ENCODE measurements at places on chromosomes 5 and 9.
A peak's percentile ranks its signal among the peaks of the same experiment; 100 is the strongest.

GRCh38 chr9:29773676-29774075 lies 2200.4 kb upstream of the C9orf72 start:
- DNase-seq = no peak

DNA sequence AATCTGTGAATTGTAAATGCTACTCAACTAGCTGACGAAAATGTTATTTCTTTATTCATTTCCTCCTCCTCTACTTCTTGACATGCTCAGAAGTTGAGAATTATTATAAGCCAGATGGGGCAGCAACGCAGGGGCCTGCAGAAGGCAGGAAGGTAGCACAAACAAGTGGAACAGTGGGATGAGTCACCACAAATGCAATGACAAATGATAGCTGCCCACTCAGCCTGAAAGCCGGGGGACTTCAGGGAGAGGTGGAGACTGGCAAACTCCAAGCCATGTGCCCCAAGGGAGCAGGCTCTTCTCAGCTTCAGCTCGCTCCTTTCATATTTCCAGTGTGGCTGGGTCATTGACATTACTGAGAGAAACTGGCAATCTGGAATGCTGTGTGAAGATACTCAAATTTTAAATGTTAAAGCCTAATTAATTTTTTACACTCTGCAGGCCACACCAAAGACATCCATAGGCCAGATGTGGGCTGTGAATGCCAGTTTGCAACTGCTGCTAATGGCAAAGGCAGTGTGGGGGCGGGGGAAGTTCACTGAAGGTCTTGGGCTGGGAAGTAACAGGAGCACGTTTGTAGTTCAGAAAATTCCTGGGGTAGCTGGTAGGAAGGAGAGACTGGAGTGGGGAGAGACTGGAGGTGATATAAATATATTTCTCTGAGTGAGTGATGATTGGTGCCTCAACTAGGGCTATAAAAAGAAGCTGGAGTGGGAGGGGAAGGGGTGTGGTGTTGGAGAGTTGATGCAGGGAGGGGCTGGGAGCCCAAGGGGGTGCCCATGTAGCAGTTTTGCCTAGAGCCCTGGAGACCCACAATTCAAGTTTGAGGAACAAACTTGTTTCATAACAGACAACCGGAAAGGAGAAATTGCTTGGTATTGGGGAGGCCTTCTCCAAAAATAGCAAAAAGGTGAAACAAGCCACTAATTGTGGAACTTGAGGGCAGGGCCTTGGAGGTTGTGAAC lies 20.8 kb upstream of the ADRB2 start:
- no peak for DNase-seq

GRCh38 chr5:144276034-144276822 lies 105.6 kb downstream of the KCTD16 start:
- DNase-seq = no peak

DNA sequence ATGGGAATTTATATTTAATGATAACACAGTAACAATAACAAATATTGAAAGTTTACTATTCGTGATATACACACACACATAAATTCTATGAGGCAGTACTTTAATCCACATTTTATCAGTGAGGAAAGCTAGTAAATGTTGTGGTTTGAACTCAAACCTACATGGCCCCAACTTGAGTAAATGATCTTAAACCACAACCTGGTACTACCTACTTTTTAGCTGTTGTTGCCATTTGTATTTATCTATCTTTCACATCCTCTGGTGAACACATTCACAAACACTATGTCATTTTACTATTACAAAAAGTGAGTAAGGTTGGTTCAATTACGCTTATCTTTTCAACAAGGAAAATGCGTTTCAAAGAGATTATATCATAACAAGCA lies 186.1 kb downstream of the SMC2 start:
- DNase-seq = no peak

- DNase-seq = no peak
Measured at GRCh38 chr5:139812836-139813805, 17.5 kb downstream of the PSD2 start.

GRCh38 chr9:135357863-135358551 lies 121.6 kb upstream of the PPP1R26 start:
- no peak for DNase-seq

DNA sequence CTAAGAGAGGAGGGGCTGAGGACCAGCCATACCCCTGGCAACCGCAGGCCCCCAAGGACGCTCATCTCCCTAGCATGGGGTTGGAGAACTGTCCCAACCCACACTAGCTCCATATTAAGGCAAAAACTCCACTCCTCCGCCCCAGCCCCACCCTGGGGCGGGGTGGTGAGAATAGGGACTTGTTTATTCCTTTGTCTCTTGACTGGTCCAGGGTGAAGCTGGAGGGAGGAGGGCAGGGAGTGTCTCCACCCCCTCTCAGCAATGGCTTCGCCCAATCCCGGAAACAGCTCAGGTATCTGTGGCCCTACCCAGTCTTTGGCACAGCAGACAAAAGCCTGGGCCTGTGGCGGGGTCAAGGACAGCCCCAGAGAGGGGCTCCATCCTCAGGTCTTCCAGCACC lies 16.9 kb downstream of the PRRX2 start:
- no peak for DNase-seq

GRCh38 chr5:39726467-39726866 lies 301.7 kb upstream of the DAB2 start:
- DNase-seq = no peak

DNA sequence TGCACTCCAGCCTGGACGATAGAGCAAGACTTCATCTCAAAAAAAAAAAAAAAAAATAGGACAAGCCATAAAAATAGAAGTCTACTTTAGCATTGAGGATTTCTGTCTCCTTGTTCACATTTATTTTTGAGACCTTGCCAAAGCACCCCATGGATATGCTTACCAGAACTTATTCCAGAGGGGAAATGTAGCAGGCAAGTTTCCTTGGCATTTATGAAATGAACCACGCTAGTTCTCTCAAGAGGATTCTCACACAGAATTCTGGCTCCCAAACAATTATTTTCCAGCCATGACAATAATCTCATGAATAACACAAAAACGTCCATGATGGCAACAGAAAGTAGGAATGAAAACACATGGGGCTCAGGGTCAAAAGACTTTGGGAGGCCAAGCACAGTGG lies 23.4 kb upstream of the GPX8 start:
- no peak for DNase-seq

GRCh38 chr9:96453625-96454024 lies 3.7 kb downstream of the HABP4 start:
- DNase-seq = peak; percentile 3

- no peak for DNase-seq
Measured at GRCh38 chr9:25224309-25224708, 453.9 kb downstream of the TUSC1 start.

- DNase-seq = no peak
Measured at GRCh38 chr9:19201899-19202891, 28.3 kb upstream of the DENND4C start.

- no peak for DNase-seq
Measured at GRCh38 chr9:37212435-37212834, 92.1 kb downstream of the ZCCHC7 start.

GRCh38 chr5:1068895-1069719 lies 42.8 kb downstream of the SLC12A7 start:
- no peak for DNase-seq

- no peak for DNase-seq
Measured at GRCh38 chr5:107619781-107620180, 51.0 kb downstream of the EFNA5 start.

- DNase-seq = no peak
Measured at GRCh38 chr5:7420510-7421280, 24.8 kb downstream of the ADCY2 start.

DNA sequence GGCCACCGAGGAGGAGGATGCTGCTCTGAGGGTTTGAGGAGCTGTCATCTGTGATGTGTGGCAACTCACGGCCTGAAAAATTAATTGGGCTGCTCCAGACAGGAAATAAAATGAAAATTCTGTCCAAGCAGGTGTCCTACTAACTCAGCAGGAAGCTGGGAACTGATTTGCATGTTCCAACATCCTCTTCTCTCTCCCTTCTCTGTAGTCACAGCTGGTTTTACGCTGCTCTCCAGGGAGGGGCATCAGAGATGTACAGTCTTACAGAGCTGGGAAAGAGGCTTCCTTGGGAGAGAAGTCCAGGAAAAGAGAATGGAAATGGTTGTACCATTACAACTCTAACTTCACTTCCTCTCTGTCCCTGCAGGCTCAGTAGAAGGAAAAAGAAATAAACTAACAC lies 24.2 kb upstream of the SIL1 start:
- DNase-seq = no peak

DNA sequence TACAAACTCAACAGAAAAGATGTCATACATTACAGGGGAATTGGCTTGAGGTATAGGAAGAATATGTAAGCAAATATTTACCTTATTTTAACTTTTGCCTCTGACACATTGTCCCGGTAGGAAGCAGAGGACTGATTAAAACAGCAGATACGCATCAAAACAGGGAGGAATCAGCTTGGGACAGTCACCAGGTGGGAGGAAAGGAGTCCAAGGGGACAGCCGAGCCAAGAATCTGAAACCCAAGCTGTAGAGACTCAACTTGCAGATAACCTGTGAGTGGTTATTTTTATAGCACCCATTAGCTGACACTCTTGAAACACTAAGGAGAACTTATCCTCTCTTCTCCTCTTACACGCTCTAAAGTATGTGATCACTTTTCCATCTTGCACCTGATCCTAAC lies 22.3 kb downstream of the PDZD2 start:
- no peak for DNase-seq

DNA sequence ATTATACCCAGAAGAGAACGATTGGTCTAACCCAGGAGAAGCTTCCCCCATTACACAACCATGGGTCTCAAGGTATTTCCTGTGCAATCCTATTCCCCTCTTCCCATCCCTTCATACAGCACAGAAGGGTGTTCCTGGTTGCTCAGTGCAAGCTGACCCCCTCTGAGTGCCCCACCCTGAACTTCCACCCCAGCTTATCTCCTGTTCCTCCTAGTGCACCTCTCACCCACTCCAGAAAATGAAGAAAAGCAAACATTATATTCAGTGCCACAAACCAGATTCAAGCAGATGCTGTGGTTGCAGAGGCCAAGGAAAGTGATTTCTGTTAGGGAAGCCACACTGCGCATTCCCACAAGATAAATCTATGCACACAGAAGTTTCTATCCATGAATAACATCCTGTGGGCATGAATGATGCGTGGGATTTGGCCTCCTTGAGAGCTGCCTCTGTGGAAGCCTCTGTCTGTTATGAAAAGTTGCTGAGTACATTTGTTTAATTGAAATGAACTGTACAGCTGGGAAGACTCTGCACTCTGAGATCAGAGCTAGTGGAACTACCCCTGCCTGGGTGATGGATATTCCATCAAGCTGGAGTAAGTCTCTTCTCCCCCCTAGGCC lies 2.2 kb upstream of the OR2S2 start:
- no peak for DNase-seq

DNA sequence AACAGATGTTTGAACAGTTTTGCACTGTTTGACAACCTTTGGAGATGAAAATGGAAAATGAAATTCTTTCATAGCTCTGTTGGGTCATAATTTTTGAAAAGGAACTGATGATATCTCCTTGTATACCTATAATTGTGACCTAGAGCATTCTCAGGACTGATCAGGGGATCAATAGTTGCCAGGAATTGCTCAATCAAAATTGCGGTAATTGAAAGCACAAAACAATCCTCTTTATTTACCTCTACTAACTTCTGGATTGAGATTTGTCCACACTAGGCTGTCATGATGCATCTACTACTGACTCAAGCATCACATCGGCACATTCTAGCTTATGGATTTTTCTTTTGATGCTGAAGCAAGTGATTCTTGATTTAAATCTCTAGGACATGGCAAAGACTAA lies 4.1 kb upstream of the CNTLN start:
- no peak for DNase-seq

DNA sequence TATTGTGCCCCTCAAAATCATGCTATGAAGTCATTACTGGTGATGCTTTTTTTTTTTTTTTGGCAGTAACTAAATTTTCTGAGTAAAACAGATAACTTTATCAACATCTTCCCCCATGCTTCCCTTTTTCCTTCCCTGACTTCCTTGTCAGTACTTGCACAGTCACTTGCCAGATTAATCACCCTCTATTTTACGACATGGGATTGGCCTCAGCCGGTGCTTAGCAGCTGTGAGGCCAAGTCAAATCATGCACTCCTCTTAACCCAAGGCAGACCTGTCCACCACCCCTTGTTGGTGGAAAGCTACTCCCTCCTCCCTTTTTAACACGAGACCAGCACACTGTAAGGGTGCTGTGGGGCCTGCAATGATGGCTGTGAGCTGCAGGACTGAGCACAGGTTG lies 118.0 kb upstream of the OTULINL start:
- DNase-seq = no peak

DNA sequence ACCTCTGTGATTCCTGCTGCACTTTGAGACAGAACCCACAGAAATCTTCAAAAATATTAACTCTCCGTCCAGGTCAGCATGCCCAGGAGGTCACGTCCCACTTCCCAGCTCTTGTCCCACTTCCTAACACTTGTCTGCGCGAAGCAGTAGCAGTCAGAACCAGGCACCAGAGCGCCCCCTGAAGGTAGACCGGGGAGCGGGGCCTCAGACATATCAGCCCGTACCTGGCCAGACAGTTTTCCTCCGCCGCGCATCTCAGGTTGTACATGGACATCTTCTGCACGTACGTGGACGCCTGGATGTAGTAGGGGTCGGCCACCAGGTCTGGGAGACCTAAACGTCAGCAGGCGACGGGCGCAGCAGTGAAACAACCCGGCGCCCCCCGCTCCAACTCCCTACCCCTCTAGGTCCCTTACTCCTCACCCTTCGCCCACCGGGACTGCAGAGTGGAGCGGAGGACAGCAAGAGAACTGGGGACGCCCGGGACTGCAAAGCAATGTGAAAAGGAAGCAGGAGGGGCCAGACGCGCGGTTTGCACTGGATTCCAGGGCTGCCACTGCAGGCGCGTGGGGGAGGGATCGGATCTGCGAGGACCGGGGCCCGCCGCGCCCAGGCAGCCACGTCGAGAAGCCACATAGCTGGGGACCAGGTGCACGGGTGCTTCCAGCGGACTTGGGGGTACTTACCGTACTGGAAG lies 1.2 kb downstream of the LOX start:
- DNase-seq = no peak

DNA sequence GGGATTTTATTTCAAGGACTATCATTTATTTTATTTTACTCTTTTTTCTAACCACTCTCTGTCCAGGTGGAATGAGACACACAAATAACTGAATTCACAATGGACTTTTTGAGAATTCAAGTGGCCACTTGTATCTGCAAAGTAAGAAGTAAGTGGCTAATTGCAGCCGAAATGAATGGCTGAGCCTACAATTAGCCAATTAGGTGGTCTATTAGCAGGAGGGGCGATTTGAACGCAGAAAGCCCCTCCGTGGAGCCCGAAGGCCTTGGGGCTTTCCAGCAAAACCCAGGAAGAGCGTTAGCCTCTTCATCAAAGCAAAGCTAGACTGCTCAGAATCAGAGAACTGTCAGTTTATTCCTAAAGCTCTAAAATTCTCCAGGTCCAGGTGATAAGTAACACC lies 176.9 kb downstream of the EBF1 start:
- no peak for DNase-seq

- DNase-seq = no peak
Measured at GRCh38 chr9:92589923-92590322, 54.1 kb upstream of the ECM2 start.

- no peak for DNase-seq
Measured at GRCh38 chr5:122997294-122997693, 39.2 kb downstream of the PPIC start.

All from activated CD4-positive, alpha-beta T cell treated with anti-CD3 and anti-CD28 coated beads, Interleukin-2, amount 50 U/mL, for 4 hours (primary cell).